ENCODE measurements at places on chromosomes 2 and 18. TPM values are rescaled to one million over a fixed set of nuclear protein-coding genes. Genes with fewer than 3 reads are reported as not detected.

Gene ALPI
- total RNA-seq, result not detected

Gene YIPF4
- total RNA-seq, result 23.6 TPM

Gene GPC1
- 52.1 TPM for total RNA-seq

Gene SMIM21
- total RNA-seq, result not detected

Gene MATN3
- 1.5 TPM for total RNA-seq

Gene RGPD4
- not detected for total RNA-seq

Gene TNS1
- total RNA-seq, result 74.4 TPM

Gene MROH2A
- total RNA-seq, result under 0.01 TPM

Gene NXPH2
- not detected for total RNA-seq

Gene TNFAIP6
- 104 TPM for total RNA-seq

Gene TOGARAM2
- 0.14 TPM for total RNA-seq

Gene DLGAP1
- 0.14 TPM for total RNA-seq

Gene ALK
- total RNA-seq, result under 0.01 TPM

Gene DTNA
- 11.7 TPM for total RNA-seq

Gene ARHGAP25
- total RNA-seq, result 0.14 TPM

Gene MLPH
- 12.2 TPM for total RNA-seq

Gene CLEC4F
- not detected for total RNA-seq

Gene ICOS
- not detected for total RNA-seq

Gene FBLN7
- 0.57 TPM for total RNA-seq

Gene LIMS3
- total RNA-seq, result 5.2 TPM

Gene FER1L5
- 1.4 TPM for total RNA-seq
